NCI-H1092 treated with DMSO at 0.1 percent for 48 hours (cell line): ENCODE measurements at places on chromosomes 6 and 20.

DNA sequence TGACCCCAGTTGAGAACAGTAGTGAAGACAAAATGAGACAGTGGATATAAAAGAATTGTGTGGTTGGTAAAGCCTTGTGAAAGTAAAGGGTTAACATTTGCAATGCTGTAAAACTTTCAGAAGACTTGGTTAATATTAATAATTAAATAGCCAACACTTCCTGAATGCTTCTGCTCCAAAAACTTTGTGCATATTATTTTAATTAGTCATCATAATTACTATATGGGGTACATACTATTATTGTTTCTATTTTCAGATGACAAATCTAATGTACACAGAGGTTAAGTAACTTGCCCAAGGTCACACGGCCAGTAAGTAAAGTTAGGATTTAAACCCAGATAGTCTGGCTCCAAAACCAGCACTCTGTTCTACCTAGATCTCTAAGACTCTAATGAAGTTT lies 291.3 kb downstream of the OGFRL1 start:
- no peak for DNase-seq

GRCh38 chr20:46434597-46434996 lies 28.2 kb upstream of the ELMO2 start:
- no peak for DNase-seq

DNA sequence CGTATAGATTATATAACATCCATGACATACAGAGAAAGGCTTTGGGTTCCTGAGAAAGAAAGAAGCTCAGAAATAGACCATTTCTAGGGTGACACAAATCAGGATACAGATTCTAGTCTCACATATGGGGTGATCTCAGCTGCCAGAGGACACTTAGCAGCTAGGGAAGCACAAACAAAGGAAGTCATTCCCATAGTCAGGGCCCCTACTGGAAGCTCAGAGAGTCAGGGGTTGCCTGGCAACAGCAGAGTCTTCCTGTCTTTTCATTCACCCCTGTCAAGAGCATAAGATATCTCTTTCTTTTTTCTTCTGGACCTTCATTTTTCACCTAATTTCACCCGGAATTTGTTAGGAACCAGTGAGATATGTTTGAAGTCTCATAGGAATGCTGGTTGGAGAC lies 81.9 kb upstream of the IYD start:
- no peak for DNase-seq

DNA sequence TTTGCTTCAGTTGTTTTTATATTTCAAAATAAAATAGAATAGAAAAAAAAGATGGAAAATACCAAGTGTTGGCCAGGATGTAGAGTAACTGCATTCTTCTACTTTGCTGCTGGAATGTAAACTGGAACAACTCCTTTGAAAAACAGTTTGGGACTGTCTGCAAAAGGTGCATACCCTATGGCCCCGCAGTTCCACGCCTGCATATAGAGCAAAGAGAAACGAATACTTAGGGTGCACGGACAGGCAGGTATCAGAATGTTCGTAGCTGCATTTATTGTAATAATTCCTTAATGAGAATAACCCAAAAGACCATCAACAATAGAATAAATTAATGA lies 603 bp upstream of the RAB23 start:
- DNase-seq = no peak

DNA sequence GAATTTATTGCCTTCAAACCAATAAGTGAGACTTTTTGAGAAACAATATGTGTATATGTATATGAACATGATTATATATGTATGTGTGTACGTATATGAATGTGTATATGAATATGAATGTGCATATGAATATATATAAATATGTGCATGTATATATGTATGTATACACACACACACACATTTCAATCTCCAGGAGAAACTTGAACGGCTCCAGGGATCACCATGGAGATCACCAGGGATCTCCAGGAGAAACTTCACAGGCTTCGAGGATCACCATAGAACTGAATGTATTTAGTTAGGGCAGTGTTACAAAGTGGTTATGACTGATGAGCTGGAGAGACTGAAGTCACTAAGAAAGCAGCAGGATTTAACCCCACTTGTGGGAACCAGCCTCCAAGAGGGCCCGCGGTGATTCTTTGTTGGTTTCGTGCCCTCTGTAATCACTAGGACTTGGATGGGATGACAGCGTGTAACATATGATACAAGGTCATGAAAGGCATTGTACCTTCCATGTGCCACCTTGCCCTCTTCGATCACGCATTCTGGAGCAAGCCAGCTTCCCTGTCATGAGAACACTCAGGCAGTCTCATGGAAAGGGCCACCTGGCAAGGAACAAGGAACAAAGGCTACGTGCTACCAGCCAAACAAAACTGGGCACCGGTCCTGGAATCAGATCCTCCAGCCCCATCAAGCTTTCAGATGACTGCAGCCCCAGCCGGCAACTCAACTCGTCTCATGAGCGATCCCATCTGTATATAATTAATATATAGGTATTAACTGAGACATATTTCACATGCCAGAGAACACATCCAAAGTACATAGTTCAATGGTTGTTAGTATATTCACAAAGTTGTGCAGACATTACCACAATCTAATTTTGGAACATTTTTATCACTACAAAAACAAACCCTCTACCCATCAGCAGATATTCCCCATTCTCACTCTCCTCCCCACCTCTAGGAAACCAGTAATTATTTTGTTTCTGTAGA lies 8.6 kb downstream of the FAM50B start:
- no peak for DNase-seq

- no peak for DNase-seq
These were observed 343.2 kb upstream of the SULF2 start for GRCh38 chr20:48128436-48128835.

- DNase-seq = no peak
These were observed 5.2 kb downstream of the MCCD1 start for GRCh38 chr6:31534011-31534410.

DNA sequence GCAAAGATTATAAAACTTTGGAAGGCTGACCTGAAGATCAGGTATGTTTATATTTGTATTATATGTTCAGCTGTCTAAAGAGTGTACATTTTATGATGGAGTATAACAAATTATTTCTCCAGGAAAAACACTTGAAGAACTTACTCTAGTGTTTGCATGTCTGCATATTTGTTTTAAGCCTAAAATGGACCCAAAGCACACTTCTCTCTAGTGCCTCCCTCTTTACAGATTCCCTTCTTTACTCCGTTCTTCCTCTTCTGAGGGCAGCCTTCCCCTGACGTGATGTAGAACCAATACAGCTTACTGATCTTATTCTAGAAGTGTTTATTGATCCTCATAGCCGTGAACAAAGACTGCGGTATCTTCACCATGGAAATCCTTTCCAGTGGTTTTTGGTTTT lies 13.9 kb downstream of the SUMO4 start:
- DNase-seq = no peak

DNA sequence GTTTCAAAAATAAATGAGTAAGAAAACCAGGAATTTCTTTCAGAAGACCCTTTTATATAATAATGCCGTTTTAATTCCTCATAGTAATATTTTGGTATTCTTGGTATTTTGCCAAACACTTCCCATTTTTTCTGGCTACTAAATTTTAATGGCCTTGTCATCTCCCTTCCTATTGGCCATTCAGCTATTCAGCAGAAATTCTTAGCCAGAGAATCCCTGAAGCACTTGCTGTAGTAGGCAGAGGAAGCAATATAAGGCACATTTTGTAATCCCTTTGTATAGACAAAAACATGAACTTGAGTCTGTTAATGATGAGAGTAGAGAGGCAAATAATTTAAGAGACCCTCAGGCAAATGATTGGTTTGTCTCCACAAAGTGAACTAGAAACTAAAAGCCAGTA lies 118.4 kb upstream of the LAMP5 start:
- DNase-seq = no peak
